Activated B cell treated with CpG ODN at 0.5 μM for 24 hours (primary cell): ENCODE measurements at places on chromosomes 3 and 15.
A peak's percentile ranks its signal among the peaks of the same experiment; 100 is the strongest.

DNA sequence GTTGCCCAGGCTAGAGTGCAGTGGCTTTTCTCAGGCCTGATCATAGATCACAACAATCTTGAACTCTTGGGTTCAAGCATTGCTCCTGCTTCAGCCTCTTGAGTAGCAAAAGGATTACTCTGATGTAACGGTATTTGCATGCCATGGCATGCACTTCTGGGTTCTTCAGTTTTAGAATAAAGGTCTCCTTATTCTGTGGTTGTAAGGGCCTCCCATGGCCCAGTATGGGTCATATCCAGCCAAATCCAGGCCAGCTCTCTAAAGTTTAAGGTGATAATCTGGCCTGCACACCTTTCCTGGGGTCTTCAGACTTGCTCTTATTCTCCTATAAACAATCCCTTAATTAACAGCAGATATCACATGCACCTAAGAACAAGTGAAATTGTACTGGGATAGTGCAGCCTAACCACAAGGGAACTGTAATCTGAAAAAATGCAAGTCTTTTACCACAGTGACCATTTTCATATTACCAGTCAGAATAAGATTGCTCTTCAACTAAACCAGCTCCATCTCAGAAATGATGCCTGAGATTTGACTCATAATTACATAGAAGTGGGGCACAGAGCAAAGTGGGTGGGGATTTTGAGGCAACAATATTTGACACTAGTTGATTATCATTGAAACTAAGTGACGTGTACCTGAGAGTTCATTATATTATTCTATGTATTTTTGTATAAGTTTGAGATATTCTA, 25.4 kb downstream of the COMMD2 start:
- H3K36me3 ChIP-seq = no peaks in the 10 kb centered on the region
- no peak overlapping the region for H3K27ac ChIP-seq
- no peak for DNase-seq
- no peaks in the 10 kb centered on the region for H3K27me3 ChIP-seq

DNA sequence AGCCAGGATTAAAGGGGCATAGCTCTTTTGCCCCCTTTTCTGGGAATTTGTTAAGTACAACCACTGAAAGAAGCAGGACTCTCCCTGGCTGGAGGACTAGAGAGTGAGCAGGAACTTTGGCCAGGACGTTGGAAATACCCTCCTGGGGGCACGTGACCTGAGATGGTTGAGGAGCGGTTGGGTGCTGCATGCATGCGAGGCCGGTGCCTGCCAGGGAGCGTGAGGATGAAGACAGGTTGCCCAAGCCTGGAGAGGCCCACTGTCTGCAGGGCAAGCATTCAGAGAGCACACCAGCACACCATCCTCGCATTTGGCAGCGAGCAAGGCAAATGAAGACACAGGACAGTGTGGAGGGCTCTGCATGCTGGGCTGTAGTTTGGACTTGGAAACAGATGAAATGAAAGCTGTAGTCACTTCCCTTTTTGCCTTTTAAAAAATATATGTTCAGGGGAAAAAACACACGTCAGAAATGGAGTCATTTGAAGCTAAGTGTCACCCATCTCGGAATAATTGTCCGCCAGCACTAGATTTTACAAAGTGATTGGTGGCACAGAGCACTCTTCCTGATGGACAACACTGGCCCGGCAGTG, 217.6 kb downstream of the SLCO3A1 start:
- H3K27me3 ChIP-seq = peaks cover 6% of the 10 kb centered on the region
- no peak overlapping the region for H3K27ac ChIP-seq
- no peak overlapping the region for H3K4me3 ChIP-seq

GRCh38 chr15:67405208-67406191, 115.4 kb upstream of the C15orf61 start:
- H3K27ac ChIP-seq = no peak overlapping the region
- H3K4me1 ChIP-seq = no peaks in the 10 kb centered on the region
- no peaks in the 10 kb centered on the region for H3K36me3 ChIP-seq
- no peak overlapping the region for H3K4me3 ChIP-seq
- peaks cover 7% of the 10 kb centered on the region for H3K27me3 ChIP-seq

- H3K36me3 ChIP-seq = no peaks in the 10 kb centered on the region
- no peak overlapping the region for H3K27ac ChIP-seq
- H3K4me3 ChIP-seq = no peak overlapping the region
- DNase-seq = no peak
Observed at GRCh38 chr3:5517921-5518320, 330.4 kb downstream of the EDEM1 start.

GRCh38 chr3:7841451-7841850, 660.2 kb upstream of the LMCD1 start:
- no peaks in the 10 kb centered on the region for H3K27me3 ChIP-seq
- H3K27ac ChIP-seq = no peak overlapping the region
- no peaks in the 10 kb centered on the region for H3K36me3 ChIP-seq
- no peak overlapping the region for H3K4me3 ChIP-seq
- no peak for DNase-seq

DNA sequence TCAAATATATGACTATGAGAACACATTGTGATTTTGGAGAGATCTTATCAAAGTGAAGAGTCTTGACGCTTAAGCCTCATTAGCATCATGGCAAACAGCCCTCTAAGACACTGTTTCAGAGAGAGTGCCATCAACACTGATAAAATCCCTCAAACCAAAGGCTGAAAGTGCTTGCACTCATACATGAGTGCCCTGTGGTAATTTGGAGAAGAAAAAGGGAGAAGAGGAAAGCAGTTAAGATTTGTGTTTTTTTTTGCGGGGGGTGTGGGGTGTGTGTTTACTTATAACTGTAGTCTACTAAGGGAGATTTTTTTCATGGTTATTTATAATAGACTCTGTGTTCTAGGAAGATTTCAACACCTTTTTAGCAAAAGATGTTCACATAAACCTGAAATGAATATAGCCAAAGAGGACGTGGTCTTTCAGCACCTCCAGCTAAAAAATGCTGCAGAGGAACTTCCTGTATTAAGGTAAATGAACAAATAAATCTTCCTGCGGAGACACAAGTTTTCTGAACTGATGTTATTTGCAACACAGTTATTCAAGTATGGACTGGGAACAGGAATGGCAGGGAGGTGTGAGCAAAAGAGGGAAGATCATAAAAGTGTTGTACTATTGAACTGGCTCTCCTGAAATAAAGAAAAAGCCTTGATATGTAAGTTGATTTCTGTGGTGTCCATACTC, 81.9 kb upstream of the TGFBR2 start:
- DNase-seq = no peak
- H3K4me1 ChIP-seq = peaks cover 7% of the 10 kb centered on the region
- no peak overlapping the region for H3K4me3 ChIP-seq
- no peak overlapping the region for H3K27ac ChIP-seq

GRCh38 chr15:73389539-73389938, 20.8 kb upstream of the HCN4 start:
- H3K4me3 ChIP-seq = no peak overlapping the region
- H3K4me1 ChIP-seq = no peaks in the 10 kb centered on the region
- peaks cover 12% of the 10 kb centered on the region for H3K27me3 ChIP-seq
- DNase-seq = no peak
- H3K36me3 ChIP-seq = no peaks in the 10 kb centered on the region

DNA sequence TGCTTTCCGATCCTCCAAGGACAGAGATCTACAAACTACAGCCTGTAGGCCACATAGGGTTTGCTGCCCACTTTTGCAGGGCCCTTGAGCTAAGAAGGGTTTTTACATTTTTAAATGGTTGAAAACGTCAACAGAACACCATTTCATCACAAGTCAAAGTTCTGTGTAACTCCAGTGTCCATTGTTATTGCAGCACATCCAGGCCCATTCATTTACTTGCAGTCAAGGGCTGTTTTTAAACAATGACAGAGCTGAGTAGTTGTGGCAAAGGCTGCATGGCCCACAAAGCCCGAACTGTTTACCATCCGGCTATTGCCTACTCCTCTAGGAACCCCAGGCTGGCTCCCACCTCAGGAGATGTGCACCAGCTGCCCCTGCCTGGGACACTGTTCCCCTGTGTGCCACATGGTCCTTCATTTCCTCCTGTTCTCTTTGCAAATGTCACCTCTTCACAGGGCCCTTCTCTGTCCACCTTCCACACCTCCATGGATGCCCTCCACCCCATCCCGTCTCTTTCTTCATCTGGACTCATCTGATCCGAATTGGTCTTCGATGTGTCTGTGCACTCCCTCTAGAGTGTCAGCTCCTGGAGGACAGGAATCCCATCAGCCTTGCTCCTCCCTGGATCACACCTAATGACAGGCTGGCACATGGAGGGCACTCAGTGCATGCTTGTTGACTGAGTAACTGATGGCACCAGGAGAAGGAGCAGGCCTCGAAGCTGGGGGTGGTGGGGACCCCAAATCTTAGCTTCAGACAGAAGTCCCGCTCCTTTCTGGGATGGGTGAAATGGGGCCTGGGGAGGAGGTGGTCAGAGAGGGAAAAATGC, 69.5 kb upstream of the IQSEC1 start:
- no peaks in the 10 kb centered on the region for H3K4me1 ChIP-seq
- no peak overlapping the region for H3K4me3 ChIP-seq
- H3K27ac ChIP-seq = no peak overlapping the region
- DNase-seq = no peak

- no peaks in the 10 kb centered on the region for H3K4me1 ChIP-seq
- H3K27ac ChIP-seq = no peak overlapping the region
- H3K36me3 ChIP-seq = peaks cover 21% of the 10 kb centered on the region
- no peaks in the 10 kb centered on the region for H3K27me3 ChIP-seq
Observed at GRCh38 chr15:35383506-35383905, 162.5 kb downstream of the DPH6 start.

GRCh38 chr3:116897382-116897781, 187.8 kb downstream of the TUSC7 start:
- no peaks in the 10 kb centered on the region for H3K27me3 ChIP-seq
- H3K36me3 ChIP-seq = no peaks in the 10 kb centered on the region
- no peak overlapping the region for H3K27ac ChIP-seq
- DNase-seq = no peak
- H3K4me3 ChIP-seq = no peak overlapping the region
- H3K4me1 ChIP-seq = peaks cover 2% of the 10 kb centered on the region

GRCh38 chr15:70502529-70502928, 260.8 kb downstream of the UACA start:
- peak overlapping the region; percentile 90 for H3K27ac ChIP-seq
- no peaks in the 10 kb centered on the region for H3K36me3 ChIP-seq
- H3K4me1 ChIP-seq = peaks cover 58% of the 10 kb centered on the region
- H3K27me3 ChIP-seq = no peaks in the 10 kb centered on the region

DNA sequence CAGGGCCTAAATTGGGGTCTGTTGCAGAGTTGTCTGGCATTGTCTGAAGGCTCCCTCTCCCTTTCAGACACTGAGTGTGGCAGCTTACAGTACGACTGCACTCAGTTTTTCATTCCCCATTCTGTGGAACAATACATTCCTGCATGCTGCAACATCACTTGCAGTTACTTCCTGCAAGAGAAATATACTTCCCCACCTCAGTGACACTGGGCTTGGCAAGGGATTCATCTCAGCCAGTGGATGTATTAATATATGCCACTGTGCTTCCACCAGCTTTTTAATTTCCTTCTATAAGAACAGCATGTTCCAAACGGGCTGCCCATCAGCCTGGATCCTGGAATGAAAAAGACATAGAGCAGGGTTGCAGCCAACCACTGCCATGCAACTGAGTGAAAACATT, 23.1 kb downstream of the B3GALNT1 start:
- H3K36me3 ChIP-seq = no peaks in the 10 kb centered on the region
- no peaks in the 10 kb centered on the region for H3K27me3 ChIP-seq
- no peak overlapping the region for H3K4me3 ChIP-seq
- peaks cover 19% of the 10 kb centered on the region for H3K4me1 ChIP-seq

GRCh38 chr3:126517291-126517951, at the start of gene UROC1:
UROC1 (minus strand) TSS chr3:126517773; CDS start chr3:126517719, 54 bp downstream.
- no peaks in the 10 kb centered on the region for H3K36me3 ChIP-seq
- no peak within 1 kb of the TSS for H3K27ac ChIP-seq
- H3K4me1 ChIP-seq = no peaks in the 10 kb centered on the region
- DNase-seq = no peak
- H3K27me3 ChIP-seq = peaks cover 9% of the 10 kb centered on the region
- no peak within 1 kb of the TSS for H3K4me3 ChIP-seq

GRCh38 chr3:141285570-141285969, 53.9 kb downstream of the PXYLP1 start:
- no peaks in the 10 kb centered on the region for H3K36me3 ChIP-seq
- H3K27me3 ChIP-seq = no peaks in the 10 kb centered on the region
- H3K4me3 ChIP-seq = no peak overlapping the region
- DNase-seq = no peak
- no peak overlapping the region for H3K27ac ChIP-seq

DNA sequence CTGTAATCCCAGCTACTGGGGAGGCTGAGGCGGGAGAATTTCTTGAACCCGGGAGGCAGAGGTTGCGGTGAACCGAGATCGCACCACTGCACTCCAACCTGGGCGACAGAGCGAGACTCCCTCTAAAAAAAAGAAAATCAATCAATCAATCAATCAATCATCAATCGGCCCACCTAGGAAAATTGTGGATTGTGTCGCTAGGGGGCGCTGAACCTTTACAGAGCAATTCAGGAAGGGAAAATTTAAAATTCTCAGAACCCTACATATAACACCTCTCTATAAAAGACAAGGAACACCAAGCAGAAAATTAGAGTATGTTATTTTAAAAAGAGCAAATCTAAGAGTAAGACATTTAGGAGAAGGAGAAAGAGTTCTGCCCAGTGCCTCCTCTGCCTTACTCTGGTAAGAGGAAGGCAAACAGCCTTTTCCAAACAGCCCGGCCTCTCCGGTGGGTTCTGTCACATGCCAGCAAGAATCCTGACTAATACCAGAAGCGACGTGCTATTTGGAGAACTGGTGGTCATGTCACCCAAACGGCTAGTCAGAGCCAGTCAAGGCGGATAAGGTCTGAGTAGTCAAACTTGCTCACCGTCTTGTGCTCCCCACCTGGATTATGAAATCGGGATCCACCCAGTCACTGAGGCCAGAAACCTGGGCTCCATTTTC, 22.3 kb upstream of the SMCO1 start:
- H3K27ac ChIP-seq = no peak overlapping the region
- no peaks in the 10 kb centered on the region for H3K27me3 ChIP-seq
- no peak overlapping the region for H3K4me3 ChIP-seq
- peak; percentile 25 for DNase-seq
- H3K36me3 ChIP-seq = no peaks in the 10 kb centered on the region

GRCh38 chr3:139358841-139359562, 15.2 kb downstream of the MRPS22 start:
- H3K36me3 ChIP-seq = peaks cover 91% of the 10 kb centered on the region
- no peaks in the 10 kb centered on the region for H3K27me3 ChIP-seq
- peaks cover 2% of the 10 kb centered on the region for H3K4me1 ChIP-seq
- no peak overlapping the region for H3K4me3 ChIP-seq
- no peak overlapping the region for H3K27ac ChIP-seq

- H3K4me1 ChIP-seq = peaks cover 29% of the 10 kb centered on the region
- H3K4me3 ChIP-seq = peak overlapping the region; percentile 21
- peak overlapping the region; percentile 42 for H3K27ac ChIP-seq
- peaks cover 5% of the 10 kb centered on the region for H3K27me3 ChIP-seq
Observed at GRCh38 chr3:8658306-8659212, 14.0 kb upstream of the SSUH2 start.

GRCh38 chr15:90360746-90361145, 8.7 kb downstream of the ZNF774 start:
- DNase-seq = no peak
- H3K36me3 ChIP-seq = no peaks in the 10 kb centered on the region
- H3K27me3 ChIP-seq = no peaks in the 10 kb centered on the region
- no peak overlapping the region for H3K27ac ChIP-seq
- H3K4me1 ChIP-seq = peaks cover 8% of the 10 kb centered on the region

- peaks cover 34% of the 10 kb centered on the region for H3K4me1 ChIP-seq
- DNase-seq = no peak
- H3K27me3 ChIP-seq = no peaks in the 10 kb centered on the region
- peaks cover 66% of the 10 kb centered on the region for H3K36me3 ChIP-seq
- peak overlapping the region; percentile 46 for H3K27ac ChIP-seq
Observed at GRCh38 chr15:63244399-63244798, 33.0 kb upstream of the APH1B start.
